Heart left ventricle (tissue), 16 donors: ENCODE measurements at places on chromosomes 5 and 9. TPM values are rescaled to one million over a fixed set of nuclear protein-coding genes. Genes with fewer than 3 reads are reported as not detected.

GRCh38 chr5:86374611-86375010 lies 243.1 kb upstream of the COX7C start:
- no peak for DNase-seq

DNA sequence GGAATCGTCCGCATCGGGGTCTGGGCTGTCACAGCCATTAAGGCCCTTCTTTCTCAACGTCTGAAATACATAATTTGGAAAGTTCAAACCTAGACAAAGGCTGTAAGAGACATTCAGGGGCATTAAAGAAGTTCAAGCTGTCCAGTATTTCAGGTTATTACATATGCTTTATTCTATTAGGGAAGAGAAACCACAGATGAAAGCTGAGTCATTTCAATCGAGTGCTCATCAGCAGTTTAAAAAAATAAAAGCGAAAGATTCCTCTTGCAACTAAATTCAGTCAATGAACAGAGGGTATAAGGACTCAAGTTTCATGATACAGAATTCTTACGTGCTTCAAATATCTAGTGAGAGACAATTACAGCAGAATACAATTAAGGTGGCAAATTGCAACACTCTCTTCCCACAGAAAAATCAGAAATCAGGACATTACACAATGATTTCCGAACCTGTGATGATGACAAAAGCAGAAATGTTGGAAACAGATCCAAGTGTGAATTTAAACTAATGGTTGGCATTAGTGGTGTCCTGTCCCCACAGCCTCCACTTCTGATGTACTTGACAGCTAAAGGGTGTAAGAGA lies 121.6 kb downstream of the MEF2C start:
- no peak for DNase-seq

DNA sequence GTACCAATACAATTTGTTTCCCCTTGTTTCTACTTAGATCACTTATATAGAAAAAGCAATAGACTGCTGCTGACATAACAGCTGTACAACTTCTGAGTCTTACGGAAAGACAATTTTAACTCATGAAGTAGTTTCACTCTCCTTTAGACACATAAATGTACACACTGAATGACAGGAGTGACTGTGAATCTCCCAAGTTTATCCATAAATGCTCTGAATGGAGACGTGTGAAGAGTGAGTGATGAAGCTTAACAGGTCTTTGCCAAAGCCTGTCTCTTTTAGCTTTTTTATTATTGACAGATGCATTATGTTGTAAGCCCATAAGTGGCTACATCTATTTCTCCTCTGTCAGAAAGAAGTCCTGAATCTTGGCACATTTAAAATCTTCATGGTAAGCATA lies 265.9 kb downstream of the TRIM36 start:
- no peak for DNase-seq

GRCh38 chr5:39400713-39401578 lies 23.8 kb downstream of the DAB2 start:
- no peak for DNase-seq

DNA sequence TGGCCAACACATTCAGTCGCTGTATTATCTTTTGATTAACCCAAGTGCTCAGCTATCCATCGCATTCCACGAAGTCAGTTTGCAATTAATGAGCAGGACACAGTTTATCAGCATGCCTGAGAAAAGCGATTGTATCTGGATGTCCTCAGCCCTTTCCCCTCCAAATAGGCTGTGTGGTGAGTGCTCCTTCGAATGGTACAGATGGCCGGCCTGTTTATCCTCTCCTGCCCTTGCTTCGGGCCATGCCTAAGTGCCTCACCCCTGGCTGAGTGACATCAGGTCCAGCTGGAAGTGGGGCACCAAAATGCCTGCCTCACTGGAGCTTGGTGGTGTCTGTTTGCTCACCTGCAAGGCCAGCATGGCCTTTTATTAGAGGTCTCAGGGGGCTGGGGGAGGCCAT lies 317.3 kb downstream of the GADD45G start:
- no peak for DNase-seq

- DNase-seq = no peak
Measured at GRCh38 chr9:32136700-32137339, 247.6 kb upstream of the ACO1 start.

DNA sequence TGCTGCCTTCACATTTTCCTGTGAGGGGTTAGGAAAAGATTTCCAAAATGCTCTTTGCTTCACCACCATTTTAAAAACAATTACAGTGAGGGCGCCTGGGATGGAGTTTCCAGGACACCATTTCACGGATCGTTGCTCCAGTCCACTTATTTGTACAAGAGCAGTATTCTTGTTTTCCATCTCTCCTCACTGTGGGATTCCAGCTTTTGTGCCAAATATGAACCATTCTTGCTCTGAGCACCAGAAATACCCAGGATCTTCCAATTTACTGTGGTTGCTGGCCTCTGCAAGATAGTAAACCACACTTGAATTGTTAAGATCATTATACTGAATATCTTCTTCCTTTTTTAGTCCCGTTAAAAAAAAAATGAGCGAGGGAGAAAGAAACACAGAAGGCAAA lies 899.5 kb downstream of the TLE1 start:
- DNase-seq = no peak

DNA sequence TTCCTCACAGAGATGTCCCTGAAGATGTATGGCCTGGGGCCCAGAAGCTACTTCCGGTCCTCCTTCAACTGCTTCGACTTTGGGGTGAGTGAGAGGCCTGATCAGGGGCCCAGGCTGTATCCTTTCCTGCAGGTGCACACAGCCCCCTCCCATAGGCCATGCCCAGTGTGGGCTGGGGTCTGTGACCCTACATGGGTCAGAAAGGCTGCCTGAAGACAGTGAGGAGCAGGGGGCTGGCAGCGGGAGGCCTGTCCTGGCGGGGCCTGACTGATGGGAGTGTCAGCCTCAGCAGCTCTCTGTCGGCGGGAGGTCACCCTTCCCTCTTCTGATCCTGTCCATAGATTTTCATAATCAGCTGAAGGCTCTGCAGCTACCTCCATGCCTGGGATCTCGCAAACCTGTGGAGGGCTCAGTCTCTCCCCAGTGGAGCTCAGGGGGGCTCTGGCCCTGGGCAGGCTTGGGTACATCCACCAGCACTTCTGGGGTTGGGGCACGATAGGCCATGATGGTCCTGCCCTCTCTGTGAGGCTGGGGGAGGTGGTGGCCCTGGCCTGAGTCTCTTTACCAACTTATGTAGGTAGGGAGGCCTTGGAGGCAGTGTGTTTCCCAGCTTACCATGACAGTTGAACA lies 98.5 kb downstream of the CACNA1B start:
- DNase-seq = peak; percentile 28

GRCh38 chr9:20551236-20551635 lies 71.1 kb downstream of the MLLT3 start:
- DNase-seq = no peak

Gene SLC25A2
- polyA plus RNA-seq = not detected

DNA sequence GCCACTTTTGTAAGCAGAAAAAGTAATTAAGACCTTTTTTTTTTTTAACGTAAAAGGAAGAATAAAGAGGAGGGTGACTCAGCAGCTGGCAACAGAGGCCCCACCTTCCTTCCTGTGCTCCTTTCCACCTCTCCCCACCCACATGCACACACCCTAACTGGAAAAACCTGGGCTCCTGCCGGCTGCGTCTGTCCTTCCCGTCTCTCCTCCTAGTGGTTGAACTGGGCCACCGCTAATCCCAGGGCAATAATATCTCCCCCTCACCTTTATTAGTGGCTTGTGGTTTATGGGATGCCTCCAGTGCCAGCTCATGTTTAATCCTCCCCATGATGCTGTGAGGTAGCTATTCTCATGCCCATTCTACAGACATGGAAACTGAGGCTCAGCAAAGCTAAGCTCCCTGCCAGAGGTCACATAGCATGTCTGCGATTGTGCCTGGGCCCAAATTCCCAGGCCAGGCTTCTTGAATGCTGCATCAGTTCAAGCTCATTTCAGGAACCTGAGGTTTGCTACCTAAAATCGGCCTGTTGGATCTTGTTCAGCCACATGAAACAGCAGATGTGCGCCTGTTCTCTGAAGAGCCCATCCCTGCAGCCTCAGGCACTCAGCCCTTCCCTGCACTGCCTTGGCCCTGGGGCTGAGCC lies 60.9 kb upstream of the IL17B start:
- peak; percentile 21 for DNase-seq

Gene SGCD
- 22.6 TPM for polyA plus RNA-seq

Gene SPINK7
- not detected for polyA plus RNA-seq

DNA sequence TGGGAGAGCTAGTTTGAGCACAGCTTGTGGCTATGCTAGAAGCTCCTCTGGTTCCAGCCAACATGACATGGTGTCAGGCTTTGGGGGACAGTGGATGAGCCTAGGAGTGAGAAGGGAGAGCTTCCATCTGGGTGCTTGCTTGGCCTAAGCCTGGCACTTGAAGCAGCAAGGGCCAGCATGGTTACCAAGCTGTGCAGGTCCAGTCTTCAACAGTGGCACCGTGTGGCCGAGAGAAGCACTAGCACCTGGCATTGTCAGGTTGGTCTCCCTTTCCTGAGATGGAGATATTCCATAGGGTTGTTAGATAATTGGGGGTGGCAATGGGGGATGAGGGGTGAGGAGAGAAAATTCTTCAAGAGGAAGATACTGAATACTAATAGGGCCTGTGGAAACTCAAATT lies 261.9 kb downstream of the PBX3 start:
- DNase-seq = no peak

GRCh38 chr5:154972476-154973080 lies 31.7 kb downstream of the MRPL22 start:
- peak; percentile 28 for DNase-seq

- DNase-seq = no peak
Measured at GRCh38 chr9:75186767-75187380, 98.6 kb downstream of the OSTF1 start.

Gene BASP1
- 2.1 TPM for polyA plus RNA-seq

Gene RARS1
- 60.2 TPM for polyA plus RNA-seq

GRCh38 chr5:172616136-172616535 lies 24.9 kb upstream of the NEURL1B start:
- DNase-seq = no peak

DNA sequence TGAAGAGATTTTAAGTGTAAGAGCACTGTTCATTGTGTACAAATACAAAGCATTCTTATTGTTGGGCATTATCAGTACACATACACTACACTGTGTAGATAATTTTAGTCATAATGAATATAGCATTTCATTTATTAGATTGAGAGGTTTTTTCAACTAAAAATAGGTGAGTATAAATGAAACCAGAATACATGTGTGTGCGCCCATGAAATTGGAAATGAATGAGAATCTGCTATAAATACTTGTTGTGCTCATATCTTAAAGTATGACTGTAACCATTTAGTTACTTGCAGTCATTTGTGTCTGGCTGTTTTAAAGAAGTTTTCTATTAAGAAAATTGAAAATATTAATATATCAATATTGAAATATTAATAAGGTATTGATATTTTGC lies 189.0 kb upstream of the MEF2C start:
- no peak for DNase-seq

Gene GABRA1
- not detected for polyA plus RNA-seq

DNA sequence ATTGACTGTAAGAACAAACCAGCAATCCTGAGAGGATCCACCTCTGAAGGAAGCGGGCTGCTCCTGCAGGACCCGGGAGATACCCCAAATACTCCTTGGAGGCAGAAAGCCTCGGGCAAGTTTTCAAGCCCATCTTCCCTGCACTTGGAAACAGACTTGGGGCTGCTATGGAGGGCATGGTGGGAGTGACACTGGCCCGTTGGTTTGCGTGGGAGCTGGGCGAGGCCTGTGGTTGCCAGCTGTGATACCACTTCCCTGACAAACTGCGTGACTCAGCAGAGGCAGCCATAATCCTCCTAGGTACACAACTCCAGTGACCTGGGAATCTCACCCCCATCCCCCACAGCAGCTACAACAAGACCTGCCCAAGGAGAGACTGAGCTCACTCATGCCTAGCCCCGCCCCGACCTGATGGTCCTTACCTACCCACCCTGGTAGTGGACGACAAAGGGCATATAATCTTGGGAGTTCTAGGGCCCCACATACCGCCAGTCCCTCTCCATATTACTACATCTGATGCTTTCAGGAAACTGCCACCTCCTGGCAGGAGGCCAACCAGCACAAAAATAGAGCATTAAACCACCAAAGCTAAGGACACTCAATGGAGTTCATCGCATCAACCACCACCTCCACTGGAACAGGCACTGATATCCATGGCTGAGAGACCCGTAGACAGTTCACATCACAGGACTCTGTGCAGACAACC lies 38.1 kb upstream of the VLDLR start:
- DNase-seq = peak; percentile 55

GRCh38 chr9:123925819-123926218 lies 4.1 kb downstream of the DENND1A start:
- no peak for DNase-seq
